CD4-positive, alpha-beta T cell treated with Interferon alpha-2 for 1 hour (primary cell): ENCODE measurements at places on chromosomes 16 and 17.

DNA sequence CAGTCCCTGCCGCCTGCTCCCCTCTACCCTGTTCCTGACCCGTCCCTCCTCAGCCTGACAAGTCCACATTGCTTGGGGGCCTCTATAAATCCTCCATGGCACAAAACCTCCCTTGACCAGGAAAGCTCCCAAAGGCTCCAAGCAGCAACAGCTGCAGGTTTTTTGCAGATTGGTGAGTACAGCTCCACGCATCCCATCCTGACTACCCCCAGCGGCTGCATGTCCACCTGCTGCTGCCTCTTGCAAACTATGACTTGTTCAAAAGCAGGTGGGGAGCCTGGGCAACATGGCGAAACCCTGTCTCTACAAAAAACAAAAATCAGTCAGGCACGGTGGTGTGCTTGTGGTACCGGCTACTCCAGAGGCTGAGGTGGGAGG, 122.8 kb downstream of the ANKRD11 start:
- DNase-seq = no peak

GRCh38 chr17:15346066-15346595, 4.7 kb upstream of the TEKT3 start:
- no peak for DNase-seq

GRCh38 chr16:86459266-86459665, 51.1 kb upstream of the FOXF1 start:
- DNase-seq = no peak

- no peak for DNase-seq
These were observed 72.7 kb upstream of the GAS7 start for GRCh38 chr17:10271106-10271562.

- DNase-seq = peak; percentile 75
These were observed 7.6 kb downstream of the MYO1C start for GRCh38 chr17:1484676-1485422.

GRCh38 chr17:30376621-30377452, 1.9 kb upstream of the CPD start:
- DNase-seq = no peak

DNA sequence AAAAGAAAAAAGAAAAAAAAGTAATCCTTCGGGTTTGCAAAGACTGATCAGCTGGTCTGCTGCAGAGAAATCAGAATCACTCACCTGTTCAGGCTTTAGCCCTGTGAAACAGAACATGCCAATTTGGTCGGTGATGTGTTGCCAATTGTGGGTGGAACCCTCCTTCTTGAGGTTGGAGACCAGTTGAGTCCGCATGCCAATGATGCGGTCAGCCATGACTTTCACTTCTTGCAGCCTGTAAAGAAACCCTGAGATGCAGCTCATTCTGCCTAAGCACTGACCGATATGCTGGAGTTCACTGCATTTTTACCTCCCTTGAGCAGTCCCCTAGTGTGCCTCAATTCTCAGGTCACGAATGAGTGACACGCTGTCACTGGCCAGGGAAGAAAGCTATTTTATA, 24.8 kb upstream of the SLC38A7 start:
- no peak for DNase-seq

- DNase-seq = no peak
These were observed 11.0 kb upstream of the BAIAP3 start for GRCh38 chr16:1322407-1322806.

DNA sequence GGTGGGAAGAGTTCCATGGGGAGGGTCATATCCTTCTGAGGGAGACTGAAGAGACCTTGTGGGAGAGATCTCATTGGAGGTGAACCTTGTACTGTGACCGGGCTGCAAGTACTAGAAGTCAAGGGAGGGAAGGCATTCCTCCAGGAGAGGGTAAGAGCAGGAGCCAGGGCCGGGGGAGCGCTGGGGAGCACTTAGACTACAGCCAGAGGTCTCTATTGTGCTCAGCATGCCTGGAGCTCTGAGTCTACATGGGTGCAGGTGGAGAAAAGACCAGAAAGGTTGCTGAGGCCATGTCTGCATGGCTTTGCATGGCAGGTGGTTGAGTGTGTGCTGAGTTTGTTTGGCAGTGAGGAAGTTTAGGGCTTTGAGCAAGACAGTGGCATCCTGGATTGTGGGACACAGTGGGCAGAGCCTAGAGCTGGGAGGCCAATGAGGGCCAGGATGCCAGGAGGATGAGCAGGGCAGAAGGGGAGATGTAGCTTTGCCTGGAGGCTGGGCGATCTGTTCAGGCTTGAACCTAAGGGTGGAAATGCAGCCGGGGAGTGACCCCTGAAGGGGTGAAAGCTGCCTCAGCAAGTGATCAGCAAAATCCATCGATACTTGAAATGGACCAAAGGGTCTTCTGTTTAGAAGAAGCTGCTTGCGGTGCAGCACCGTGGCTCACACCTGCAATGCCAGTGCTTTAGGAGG, 317.4 kb upstream of the TNRC6C start:
- DNase-seq = no peak

DNA sequence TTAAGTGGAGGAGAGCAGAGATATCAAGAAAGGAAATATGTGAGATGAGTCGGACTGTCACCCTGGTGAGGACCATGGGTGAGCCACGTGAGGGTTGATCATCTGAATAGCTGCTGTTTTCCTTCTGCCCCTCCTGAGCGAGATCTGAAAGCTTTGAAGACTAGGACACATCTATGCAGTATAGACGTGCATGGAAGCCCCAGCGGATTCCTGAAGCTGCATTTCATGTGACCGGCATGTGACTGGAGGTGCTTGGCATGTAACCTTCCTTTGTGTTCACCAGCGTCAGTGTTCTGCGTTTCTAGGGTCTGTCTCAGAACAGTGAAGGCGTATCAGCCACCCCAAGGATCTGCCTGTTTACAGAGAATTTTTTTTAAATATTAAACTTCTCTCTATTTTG, 75.1 kb downstream of the MSI2 start:
- no peak for DNase-seq

- peak; percentile 70 for DNase-seq
These were observed 41.3 kb downstream of the GAS7 start for GRCh38 chr17:10156948-10157607.

DNA sequence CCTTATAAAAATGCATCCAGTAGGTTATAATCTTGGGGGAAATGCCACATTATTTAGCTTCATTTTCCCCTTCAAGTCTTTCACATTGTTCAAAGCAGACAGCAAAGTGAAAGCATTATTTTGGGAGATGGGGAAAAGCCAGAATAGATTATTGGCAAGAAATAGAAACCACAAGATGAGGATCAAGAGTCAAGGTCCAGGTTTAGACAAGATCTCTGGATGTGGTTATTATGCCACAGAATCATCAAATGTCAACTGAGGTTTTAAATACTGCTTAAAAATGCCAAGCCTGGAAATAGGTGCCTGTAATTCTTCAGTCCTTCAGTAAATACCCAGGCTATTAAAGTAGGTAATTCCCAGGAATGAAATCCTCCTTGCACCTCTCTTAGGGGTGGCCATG, 65.1 kb upstream of the ALOX12 start:
- no peak for DNase-seq

- no peak for DNase-seq
These were observed 5.3 kb downstream of the XYLT1 start for GRCh38 chr16:17465460-17465859.

GRCh38 chr17:75034236-75034908, 12.4 kb downstream of the ATP5PD start:
- peak; percentile 88 for DNase-seq

- no peak for DNase-seq
These were observed 1.5 kb upstream of the ELOB start for GRCh38 chr16:2778630-2778958.

GRCh38 chr16:27826081-27826892, 237.2 kb downstream of the GSG1L start:
- DNase-seq = no peak

- DNase-seq = peak; percentile 12
These were observed 34.8 kb upstream of the CPHXL start for GRCh38 chr16:75761108-75761507.

DNA sequence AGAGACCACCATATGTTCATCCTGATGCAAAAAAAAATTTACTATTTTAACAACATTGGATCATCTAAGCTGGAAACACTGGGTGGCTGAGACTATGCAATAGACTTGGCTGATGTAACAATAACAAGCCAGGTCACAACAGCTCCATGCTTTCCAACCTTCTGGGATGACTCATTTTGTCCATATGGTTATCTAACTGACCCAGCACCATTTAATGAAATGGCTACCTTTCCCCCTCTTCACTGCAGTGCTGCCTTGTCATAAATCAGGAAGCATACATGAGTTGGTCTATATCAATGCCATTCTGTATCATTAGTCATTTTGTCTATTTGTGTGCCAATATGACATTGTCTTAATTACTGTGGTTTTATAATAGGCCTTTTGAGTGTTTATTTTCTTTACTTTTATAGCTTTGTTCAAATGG, 217.6 kb upstream of the KCNJ16 start:
- no peak for DNase-seq

- no peak for DNase-seq
These were observed 129.1 kb downstream of the AIPL1 start for GRCh38 chr17:6305613-6306360.

DNA sequence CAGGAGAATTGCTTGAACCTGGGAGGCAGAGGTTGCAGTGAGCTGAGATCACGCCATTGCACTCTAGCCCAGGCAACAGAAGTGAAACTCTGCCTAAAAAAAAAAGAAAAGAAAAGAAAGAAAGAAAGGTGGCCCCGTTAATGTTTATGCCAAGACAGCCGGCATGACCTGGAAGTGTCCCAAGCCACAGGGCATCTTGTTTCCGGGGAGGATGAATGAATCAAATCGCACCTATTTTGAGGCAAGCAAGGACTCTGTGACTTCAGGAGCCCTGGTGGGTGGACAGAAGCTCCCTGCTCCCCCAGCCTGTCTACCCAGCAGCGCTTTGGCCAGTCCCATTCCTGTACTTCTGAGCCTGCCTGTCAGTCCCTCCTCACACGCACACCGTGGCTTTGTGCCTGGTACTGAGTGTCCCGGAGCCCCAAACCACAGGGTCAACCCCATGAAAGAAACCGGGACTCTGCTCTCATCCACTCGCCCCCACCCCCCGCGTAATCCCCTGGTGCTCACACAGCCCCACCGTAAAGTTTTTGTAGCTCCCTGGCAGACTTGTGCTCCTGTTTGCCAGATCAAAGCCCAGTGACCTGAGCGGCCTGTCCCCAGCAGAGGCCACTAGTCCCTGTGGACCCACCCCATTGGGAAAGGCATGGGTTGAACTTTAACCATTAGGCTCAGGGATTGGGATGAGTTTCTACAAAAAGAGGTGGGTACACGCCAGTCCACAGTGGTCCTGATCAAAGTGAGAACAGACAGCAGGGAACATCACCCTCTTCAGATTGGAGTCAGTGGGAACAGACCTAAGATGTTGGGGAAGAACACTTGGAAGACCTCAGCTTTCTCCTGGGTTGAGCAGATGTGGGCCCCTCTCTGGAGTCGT, 19.3 kb downstream of the CD2BP2 start:
- DNase-seq = no peak

- no peak for DNase-seq
These were observed 11.2 kb upstream of the SBK1 start for GRCh38 chr16:28280881-28281836.

- no peak for DNase-seq
These were observed 205.9 kb downstream of the MAP2K6 start for GRCh38 chr17:69620363-69620762.

- DNase-seq = no peak
These were observed 450.3 kb upstream of the CDH11 start for GRCh38 chr16:65572156-65572555.
